ENCODE measurements at places on chromosomes 4 and X. TPM values are rescaled to one million over a fixed set of nuclear protein-coding genes. Genes with fewer than 3 reads are reported as not detected.

RAB39B gene
- polyA plus RNA-seq = 1.3 TPM

DNA sequence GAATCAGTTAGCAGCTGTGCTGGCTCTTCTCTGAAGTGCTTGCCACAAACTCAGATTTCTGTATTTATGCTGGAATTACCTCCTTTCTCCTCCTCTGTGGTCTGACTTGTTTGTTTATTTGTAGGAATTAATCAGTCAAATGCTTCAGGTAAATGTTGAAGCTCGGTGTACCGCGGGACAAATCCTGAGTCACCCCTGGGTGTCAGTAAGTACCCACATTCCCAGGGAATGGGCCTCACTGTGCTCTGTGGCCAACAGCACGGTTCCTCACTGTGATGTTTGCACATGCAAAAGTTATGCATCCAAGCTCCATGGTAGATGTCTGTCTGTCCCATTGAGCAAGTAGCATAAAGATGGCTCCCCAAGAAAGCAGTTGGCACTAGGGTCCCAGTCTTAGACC, 169.9 kb downstream of the DCLK2 start:
- DNase-seq = no peak

- DNase-seq = no peak
Measured at GRCh38 chr4:100834616-100835015, 316.8 kb upstream of the EMCN start.

PNCK gene
- polyA plus RNA-seq = 2.5 TPM

DNA sequence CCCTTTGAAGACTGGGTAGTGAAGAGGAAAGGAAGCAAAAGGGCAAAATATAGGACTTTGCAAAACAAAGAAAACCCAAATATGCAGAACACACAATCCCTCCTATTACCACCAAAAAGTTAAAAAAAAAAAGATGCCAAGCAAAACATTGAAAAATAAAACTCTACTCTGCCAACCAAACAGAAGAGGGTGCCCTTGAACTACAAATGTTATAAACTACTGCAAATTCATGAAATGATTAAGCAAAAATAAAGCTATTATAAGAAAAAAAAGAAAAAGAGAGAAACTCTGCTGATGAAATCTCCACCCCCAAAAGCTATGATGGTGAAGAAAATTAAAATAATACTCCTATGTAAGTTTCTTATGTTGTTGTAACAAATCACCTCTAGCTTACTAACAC, 168.5 kb upstream of the STK26 start:
- DNase-seq = no peak

GRCh38 chr4:74534936-74535335, 90.0 kb downstream of the AREG start:
- no peak for DNase-seq

- no peak for DNase-seq
Measured at GRCh38 chrX:10278716-10279115, 121.9 kb downstream of the CLCN4 start.

- DNase-seq = no peak
Measured at GRCh38 chr4:76607266-76607799, 172.3 kb downstream of the SHROOM3 start.

DNA sequence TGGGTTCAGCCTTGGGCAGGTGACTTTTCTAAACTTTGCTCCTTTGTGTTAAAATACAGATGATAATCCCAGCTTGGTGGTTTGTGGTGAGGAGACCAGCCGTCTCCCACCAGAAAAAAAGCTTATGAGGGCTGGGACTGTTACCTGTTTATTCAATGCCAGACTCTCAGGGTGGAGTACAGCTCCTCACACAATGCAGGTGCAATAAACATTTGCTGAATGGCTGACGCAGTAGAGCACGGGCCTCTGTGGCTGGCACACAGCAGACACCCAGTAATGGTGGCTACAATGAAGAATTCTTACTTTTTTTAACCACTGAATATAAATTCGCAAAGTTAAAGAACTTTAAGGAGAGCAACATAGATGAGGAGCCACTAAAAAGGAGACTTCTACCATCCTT, 30.2 kb downstream of the BEND4 start:
- DNase-seq = no peak

DNA sequence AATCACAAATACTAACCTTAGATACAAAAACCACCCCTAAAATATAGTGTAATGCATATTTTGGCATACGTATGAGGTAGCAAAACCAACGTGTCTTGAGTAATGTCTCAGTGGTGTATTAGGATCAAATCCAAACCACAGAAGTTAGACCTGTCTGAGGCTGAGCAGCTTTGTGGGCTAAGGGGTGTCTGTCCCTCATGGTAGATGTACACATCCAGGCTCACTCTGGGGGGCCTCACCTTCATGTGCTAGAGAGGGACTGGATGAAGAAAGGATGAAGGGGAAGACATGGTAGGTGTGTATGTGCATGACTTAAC, 188.0 kb upstream of the TBC1D9 start:
- DNase-seq = no peak

BBS7 gene
- 24.3 TPM for polyA plus RNA-seq

GRCh38 chrX:7294483-7294882, 146.5 kb upstream of the PUDP start:
- no peak for DNase-seq

DNA sequence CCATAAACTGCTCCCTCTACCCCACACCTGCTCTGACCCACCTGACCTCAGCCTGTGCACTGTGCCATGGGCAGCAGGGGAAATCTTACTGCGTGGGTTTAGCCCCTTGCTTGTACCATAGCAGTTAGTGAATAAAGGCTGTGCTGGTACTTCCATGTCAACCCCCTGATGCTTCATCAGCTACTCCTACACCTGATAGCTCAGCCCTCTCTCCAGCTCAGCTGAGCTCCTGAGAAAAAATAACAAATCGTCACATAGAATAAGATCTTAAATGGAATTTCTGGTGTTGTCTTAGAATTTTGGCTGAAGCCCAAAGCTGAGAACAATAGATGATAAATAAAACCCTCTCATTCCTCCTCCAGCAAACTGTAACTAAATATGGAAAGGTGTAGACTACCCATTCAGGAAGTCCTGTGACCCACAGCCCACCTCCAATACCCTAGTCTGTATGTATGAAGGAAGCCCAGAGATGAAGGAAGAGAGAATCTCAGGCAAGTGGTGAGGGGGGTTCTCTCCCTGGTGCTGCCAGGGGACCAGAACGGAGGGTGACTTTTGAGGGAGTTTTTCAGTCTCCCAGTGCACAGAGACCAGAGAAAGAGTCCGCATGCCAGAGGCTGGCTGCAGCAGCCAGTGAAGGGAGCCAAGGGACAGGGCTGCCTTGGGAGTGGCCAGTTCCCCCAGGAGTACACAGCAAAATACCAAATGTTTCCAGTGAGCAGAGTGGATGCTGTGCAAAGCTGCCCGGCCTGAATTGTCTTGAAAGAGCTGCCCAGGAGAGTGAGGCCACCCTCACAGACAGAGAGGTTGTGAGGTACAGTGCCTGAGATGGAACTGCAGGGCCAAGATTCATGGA, 227.3 kb downstream of the QDPR start:
- DNase-seq = no peak
